Pons (tissue), 1 donor: ENCODE measurements at places on chromosomes 16 and 17.

GRCh38 chr16:59424714-59425273 lies 690.7 kb upstream of the GOT2 start:
- no peak for DNase-seq

GRCh38 chr16:85428168-85428898 lies 184.8 kb upstream of the GSE1 start:
- DNase-seq = no peak

- DNase-seq = no peak
Observed at GRCh38 chr17:73644145-73645049, at the start of gene SDK2. Gene SDK2, minus strand, starts transcription at chr17:73644445. Its CDS starts 357 bp downstream, at chr17:73644088.

DNA sequence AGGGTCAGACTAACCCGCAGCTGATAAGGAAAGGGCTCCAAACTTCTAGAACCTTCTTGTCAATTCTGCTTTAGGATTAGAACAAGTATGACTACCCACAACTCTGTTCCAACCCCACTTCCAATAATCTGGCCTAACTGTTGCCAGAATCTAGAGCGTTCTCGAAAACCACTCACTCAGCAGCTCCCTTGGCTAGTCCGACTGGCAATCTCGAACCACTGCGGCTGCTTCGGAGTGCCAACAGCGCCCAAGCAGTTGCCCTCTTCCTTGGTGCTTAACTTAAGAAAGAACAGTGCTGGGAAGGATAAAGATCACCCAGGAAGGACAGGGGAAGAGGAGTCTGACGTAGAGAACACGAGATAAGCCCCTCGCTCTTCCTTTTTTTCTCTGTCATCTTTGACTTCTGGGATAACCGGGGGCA lies 818 bp downstream of the DNAJC7 start:
- peak; percentile 66 for DNase-seq

DNA sequence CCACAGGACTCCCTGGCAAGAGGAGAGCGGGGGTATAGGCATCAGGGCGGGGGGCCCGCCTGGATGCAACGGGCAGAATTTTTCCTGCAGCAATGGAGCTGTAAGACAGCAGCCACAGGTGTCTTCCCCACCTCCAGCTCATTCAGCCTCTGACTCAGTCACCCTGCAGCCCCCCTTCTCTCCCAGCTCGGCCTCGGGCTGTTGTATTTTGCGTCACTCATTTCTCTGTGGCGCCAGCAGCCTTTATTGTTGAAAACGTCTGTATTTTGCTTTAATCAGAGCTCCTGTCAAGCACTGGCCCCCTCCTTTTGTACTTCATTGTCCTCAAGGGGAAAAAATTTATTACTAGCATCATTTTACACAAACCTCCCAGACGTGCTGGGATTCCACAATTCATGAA lies 117.7 kb downstream of the WSCD1 start:
- no peak for DNase-seq

DNA sequence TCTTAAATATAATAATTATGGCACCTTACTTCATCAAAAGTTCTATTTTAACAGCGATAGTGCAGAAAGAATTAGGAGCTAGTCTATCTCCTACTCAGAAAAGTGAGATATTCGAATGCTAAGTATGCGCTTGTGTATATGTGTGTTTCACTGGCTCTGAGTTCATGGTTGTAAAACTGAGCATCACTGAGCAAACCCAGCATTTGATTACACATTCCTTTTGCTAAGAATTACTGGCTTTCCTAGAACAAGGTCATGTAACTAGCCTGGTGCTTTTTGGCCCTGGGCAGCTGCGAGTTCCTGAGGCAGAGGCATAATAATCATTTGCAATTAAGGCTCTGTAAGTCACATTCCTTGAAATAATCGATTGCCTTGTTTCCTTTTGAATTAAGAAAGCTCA lies 157.2 kb downstream of the SNX29 start:
- DNase-seq = no peak

GRCh38 chr17:78381601-78382232 lies 3.3 kb downstream of the PGS1 start:
- DNase-seq = no peak

- no peak for DNase-seq
Observed at GRCh38 chr17:5209396-5209795, 17.7 kb upstream of the ZNF594 start.

- no peak for DNase-seq
Observed at GRCh38 chr16:79519448-79519847, 81.1 kb downstream of the MAF start.

GRCh38 chr17:29283496-29283895 lies 10.5 kb downstream of the NUFIP2 start:
- no peak for DNase-seq

GRCh38 chr16:330741-331140 lies 21.8 kb downstream of the AXIN1 start:
- no peak for DNase-seq

DNA sequence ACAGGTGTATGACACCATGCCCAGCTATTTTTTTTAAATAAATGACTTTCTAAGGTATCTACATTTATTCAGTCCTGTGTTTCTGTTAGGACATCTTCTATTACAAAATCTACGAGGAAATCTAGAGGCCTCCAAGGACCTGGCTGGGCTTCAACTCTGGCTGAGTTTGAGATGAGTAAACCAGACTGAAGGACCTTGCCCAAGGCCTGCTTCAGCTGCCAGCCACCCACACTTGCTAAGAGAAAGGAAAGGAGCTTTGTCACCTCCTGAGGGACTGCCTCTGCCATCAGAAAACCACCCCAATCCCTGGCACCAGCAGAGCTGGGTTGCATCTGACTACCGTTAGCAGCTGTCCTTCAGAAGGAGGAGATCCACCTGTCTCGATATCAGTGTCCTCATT lies 1.3 kb upstream of the MYO1D start:
- DNase-seq = no peak

DNA sequence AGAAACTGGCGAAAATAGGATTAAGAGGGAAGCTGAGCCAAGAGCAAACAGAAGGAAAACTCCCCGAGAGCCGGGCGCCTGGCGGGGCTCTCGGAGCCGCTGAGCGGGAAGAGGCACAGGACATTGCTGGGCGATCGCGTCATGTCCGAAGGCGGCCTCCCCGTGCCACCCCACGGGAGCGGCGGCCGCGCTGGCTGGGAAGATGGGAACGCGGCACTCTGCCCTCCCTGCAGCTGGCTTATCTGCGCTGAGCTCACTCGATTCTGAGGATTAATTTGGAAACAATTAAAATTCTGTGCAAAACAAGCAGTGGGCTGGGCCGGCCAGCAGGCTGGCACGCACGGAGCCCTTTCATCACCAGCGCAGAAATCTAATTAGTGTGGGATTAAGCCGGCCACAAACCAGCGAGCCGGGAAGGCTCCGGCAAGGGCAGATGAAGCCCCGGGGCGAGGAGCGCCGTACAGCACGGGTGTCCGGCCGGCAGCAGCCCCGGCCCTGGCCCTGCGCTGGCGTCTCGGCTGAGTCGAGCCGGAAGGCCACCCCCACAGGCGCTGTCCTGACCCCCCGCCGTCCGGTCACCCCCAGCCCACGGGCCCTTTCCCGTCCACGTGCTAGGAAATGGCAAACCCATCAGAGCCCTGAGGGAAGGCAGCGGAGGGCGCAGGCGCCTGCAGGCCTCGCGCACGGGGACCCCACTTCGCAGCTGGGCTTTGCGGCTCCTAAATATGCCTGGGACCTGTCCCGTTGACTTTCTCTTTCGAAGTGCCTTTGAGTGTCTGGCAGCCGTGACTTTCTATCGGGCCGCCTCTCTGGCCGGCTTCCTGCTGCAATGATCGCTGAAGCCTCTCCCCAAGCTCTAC lies 37.9 kb downstream of the SOX8 start:
- peak; percentile 54 for DNase-seq

DNA sequence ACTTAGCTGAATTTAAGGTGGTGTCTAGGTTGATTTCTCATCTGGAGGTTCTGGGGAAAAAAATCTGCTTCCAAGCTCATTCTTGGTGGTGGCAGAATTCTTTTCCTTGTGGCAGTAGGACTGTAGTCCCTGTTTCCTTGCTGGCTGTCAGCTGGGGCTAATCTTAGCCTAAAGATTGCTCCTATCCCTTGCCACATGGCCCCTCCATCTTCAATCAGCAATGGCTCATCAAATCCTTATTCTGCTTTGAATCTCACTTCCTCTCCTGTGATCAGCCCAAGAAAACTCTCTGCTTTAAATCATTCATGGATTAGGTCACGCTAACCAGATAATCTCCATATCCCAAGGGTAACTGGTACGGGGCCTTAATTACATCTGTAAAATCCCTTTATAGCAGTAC lies 6.6 kb downstream of the FAM20A start:
- DNase-seq = no peak

- DNase-seq = no peak
Observed at GRCh38 chr16:3170440-3171180, 17.4 kb upstream of the OR1F1 start.

DNA sequence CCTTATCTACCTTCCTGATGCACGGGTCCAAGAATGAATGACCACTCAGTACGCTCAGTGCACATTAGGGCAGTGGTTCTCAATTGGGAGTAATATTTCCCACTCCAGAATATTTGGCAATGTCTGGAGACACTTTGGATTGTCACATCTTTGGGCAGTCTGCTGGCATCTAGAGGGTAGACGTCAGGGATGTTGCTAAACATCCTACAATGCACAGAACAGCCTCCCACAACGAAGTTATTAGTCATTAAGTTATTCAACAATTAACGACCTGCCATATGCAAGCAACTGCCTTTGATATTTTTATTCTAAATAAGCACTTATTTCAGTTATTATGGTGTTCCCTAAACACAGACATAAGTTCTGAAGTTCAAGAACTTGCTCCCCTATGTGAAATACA lies 669.3 kb downstream of the TOX3 start:
- no peak for DNase-seq

DNA sequence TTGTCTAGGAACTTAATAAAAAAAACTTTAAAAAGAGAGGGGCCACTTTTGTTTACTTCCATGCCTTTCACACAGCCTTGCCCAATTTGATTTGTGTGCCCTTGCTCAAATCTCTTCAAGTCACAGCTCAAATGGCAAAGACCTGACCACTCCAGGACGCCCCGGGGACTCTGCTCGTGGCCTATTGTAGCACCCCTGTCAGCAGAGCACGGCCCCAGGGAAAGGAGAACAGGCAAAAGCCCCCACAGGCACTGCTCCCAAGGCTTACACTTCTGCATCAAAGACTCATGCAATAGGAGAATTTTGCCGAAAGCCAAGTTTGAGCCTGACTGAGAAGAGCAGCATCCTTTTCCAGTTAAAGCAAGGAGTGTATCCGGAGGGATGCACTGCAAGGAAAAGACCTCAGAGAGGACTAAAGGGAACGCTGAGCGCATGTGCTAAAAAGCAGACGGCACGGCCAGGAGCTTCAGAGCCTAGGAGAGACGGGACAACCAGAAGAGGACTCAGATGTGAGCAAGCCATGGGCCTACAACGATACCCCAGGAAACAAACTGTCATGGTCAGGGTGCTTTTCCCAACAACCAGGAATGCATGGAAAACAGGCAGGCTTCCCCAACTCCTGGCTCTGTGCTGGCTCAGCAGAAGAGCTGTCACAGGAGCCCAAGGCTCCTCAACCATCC lies 8.2 kb downstream of the CREBBP start:
- no peak for DNase-seq

DNA sequence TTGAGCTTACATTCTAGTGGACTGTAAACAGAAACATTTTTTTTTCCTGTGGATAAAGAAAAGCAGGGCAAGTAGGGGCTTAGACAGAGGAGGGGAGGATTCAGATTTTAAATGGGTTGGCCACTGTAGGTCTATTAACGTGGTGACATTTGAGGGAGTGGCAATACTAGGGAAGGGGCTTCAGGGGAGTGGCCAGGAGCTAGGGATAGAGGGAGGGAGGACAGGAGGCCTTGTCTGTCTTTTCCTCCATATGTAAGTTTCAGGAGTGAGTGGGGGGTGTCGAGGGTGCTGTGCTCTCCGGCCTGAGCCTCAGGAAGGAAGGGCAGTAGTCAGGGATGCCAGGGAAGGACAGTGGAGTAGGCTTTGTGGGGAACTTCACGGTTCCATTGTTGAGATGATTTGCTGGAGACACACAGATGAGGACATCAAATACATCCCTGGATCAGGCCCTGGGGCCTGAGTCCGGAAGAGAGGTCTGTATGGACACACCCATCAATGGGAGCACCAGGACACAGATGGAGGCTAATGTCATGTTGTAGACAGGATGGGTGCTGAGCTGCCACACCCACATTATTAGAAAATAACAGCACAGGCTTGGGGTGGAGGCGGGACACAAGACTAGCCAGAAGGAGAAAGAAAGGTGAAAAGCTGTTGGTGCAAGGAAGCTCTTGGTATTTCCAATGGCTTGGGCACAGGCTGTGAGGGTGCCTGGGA lies 6.5 kb upstream of the HBM start:
- no peak for DNase-seq

DNA sequence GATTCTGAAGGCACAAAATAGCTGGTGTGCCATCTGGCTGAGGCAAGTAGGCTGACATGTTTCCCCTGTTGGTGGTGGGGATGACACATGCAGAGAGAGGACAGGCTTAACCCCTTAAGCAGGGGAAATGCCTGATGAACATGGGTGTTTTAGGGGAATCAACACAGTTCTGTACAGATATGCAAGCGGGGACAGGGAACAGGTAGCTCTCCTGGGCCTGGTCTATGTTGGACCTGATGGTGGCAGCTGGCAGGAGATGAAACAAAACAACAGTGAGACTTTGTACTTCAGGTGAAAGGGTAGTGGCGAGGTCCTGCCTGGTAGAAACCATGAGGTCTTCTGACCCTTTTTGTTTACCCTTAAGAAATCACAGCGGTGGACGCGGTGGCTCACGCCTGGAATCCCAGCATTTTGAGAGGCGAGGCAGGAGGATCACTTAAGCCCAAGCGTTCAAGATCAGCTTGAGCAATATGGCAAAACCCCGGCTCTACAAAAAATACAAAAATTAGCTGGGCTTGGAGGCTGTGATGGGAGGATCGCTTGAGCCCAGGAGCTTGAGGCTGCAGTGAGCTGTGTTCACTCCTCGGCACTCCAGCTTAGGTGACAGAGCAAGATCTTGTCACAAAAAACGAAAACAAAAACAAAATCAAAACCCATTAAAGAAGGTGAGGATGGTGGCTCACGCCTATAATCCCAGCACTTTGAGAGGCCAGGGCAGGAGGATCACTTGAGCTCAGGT lies 10.5 kb downstream of the OR1F1 start:
- DNase-seq = no peak

DNA sequence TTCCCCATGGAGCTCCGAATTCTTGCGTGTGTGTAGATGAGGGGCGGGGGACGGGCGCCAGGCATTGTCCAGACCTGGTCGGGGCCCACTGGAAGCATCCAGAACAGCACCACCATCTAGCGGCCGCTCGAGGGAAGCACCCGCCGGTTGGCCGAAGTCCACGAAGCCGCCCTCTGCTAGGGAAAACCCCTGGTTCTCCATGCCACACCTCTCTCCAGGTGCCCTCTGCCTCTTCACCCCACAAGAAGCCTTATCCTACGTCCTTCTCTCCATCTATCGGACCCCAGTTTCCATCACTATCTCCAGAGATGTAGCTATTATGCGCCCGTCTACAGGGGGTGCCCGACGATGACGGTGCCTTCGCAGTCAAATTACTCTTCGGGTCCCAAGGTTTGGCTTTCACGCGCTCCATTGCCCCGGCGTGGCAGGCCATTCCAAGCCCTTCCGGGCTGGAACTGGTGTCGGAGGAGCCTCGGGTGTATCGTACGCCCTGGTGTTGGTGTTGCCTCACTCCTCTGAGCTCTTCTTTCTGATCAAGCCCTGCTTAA lies 617 bp upstream of the SENP3 start:
- peak; percentile 79 for DNase-seq

GRCh38 chr17:9432134-9432885 lies 143.3 kb downstream of the STX8 start:
- no peak for DNase-seq
